ENCODE measurements at places on chromosomes 2 and 18. TPM values are rescaled to one million over a fixed set of nuclear protein-coding genes. Genes with fewer than 3 reads are reported as not detected.

Gene BABAM2
- total RNA-seq = 59.8 TPM

Gene CD302
- 0.19 TPM for total RNA-seq

DNA sequence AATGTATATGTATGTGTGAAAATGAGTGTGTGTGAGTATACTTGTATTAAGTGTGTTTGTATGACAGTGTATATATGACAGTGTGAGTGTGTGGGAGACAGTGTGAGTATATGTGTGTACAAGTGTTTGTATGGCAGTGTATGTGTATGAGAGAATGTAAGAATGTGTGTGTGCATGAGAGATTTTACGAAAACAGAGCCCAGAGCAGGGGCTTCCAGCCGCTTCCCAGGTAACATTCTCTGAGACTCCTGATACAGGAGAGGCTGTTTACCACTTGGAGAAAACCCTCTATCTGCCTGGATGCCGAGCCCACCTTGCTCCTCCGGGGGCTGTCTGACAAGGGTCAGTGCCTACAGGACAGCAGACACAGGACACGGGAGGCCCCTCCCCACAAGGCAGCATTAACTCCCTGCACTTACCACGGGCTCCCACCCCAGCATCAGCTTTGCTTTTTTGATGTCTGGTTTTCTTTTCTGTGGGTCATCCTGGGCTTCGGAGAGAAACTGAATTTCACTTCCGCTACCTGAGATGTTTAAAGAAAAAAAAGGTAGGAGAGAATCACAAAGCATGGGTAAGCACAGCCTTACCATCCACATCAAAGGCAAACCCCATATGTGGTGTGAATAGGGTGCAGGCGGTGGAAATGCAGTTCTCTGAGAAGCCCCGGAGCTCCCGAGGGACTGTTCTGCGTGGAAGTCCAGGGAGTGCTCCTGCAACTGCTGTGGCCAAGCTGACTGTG lies 97.6 kb downstream of the UXS1 start:
- DNase-seq = no peak

Gene MEP1B
- not detected for total RNA-seq

Gene SERPINB11
- total RNA-seq = not detected

GRCh38 chr18:5294113-5294456 lies 1.4 kb downstream of the ZBTB14 start:
- DNase-seq = no peak

Gene ACP1
- total RNA-seq = 130 TPM

DNA sequence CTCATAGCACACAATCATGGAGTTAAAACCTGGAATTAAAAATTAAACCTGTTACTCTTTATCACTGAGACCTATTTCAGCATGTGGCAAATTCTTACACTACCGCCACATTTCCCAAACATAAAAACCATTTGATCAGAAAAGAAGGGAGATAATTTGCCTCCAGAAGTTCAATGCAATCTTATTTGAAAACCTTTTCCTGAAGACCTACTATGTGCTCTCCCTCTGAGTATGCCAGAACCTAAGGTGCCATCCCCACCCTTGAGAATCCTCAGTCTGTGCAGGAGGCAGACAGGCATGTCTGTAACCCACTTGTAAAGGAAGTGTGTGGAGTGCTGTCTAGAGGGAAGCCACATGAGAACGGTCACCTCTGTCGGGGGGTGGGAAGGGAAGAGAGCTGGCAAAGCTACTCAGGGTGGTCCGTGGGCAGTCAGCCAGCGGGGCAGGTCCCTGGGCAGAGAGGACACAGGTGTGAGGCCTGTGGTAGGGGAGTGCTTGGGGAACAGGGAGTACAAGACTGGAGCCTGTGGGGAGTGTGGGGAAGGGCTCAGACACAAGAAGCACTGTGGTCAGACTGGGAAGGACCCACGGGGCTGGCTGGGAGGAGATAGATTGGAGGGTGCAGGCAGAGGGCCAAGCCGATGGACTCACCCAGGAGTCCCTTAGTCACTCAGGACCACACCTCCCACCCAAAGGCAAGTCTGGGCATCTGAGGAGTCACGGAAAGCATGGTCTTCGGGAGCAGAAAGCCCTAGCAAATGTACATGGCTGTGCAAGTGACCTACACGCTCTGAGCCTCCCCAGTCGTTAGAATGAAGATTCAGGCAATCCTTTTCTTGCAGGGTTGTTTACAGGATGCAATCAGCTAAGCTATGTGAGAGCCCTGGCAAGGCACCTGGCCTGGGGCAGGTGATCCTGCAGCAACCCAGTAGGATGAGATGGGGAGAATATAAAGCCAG lies 22.8 kb downstream of the CRACDL start:
- no peak for DNase-seq

Gene RAB6C
- not detected for total RNA-seq

DNA sequence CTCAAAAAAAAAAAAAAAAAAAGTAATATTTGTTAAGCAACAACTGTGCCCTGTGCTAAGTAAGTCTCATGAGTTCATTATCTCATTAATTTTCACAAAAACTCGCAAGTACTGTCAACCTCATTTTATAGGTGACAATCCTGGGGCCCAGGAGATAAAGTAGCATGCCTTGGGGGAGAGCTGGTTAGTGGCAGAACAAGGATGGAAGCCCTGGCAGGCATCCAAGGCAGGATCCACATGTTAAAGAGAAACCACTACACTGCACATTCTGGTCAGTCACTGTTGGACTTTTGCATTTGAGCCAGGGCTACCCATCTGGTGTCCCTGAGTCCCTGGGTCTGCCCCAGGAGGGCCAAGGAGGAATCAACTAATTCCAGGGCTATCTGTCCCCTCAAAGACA lies 54.6 kb downstream of the ZFP36L2 start:
- DNase-seq = no peak

- no peak for DNase-seq
These were observed 1.4 kb upstream of the UCN start for GRCh38 chr2:27309651-27310050.

DNA sequence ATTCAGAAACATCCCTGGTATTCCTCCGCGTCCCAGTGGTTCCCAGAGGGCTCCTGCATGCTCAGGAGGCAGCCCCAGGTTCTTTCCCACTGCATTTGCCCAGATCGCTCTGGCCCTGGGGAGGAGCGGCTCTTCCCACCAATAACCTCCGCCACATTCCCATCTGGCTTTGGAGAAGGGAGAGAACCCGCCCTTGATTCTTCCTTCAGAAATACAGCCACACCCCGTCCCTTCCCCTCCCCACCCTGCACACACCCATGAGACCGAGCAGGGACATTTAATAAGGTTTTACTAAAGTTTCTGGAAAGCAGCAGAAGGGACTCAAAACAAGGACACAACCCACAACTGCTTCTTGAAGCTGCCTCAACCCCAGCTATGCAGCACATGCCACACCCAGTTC lies 21.9 kb downstream of the ARID5A start:
- no peak for DNase-seq

DNA sequence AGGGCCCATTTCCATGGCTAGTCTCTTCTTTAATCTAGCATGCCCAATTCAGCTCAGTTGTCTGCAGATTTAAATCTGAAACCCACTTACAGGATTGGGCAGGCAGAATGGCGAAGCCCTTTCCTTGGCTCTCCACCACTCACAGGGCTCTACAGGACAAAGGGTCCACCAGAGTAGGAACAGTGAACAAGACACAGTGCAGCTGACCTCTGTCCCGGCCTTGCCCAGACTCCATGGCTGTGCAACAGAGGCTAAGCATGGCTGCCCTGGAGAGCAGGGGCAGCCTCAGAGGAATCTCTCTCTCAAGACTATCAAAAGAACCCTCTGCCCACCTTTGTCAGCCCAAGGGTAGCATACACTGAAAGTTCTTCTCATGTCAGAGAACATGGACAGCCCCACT lies 9.7 kb upstream of the ATP6V1B1 start:
- DNase-seq = no peak

Gene CNDP1
- not detected for total RNA-seq

Gene RUFY4
- 3.2 TPM for total RNA-seq

DNA sequence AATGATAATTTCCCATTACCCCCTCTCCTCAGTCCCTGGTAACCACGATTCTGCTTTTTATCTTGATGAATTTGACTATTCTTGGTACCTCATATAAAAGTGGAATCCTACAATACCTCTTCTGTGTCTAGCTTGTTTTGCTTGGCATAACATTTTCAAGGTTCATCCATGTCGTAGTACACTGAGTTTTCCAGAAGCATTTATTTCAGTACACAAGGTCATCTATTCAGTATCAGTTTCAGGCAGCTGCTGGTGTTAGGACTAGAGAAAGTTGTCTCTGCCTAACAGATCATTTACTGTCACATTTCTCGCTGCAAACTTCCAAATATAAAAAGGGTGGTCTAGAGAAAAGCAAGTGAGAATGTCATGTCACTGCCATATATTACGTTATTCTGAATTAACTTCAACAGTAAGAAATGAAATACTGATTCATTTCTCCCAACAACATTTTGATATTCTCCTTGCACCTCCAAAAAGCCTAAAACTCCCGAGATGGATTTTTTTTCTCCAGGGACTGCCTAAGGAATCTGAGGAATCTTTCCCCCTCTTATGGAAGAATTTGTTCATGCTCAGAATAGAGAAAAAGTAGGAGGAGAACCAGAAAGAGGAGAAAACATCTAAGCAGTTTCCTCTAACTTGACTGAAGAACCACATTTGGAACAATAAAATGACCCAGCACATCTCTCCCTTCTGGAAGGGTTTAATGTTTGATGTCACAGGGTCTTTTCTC lies 36.0 kb downstream of the CDK15 start:
- DNase-seq = no peak

GRCh38 chr2:127576433-127577207 lies 41.1 kb downstream of the MYO7B start:
- DNase-seq = no peak
